ENCODE measurements at places on chromosomes 2 and 18. TPM values are rescaled to one million over a fixed set of nuclear protein-coding genes. Genes with fewer than 3 reads are reported as not detected.

The TAF4B gene
- total RNA-seq = 2.3 TPM

The ALK gene
- total RNA-seq = 0.09 TPM

The CYRIA gene
- total RNA-seq = 23.6 TPM

The NGEF gene
- 2.4 TPM for total RNA-seq

The RFX8 gene
- 0.88 TPM for total RNA-seq

GRCh38 chr2:219058541-219059374 lies 2.0 kb downstream of the IHH start:
- no peak for DNase-seq
- peaks cover 4% of the 10 kb centered on the region for H3K36me3 ChIP-seq
- H3K4me1 ChIP-seq = no peaks in the 10 kb centered on the region

- H3K4me3 ChIP-seq = no peak overlapping the region
- DNase-seq = no peak
These were observed 40.5 kb downstream of the ANO7 start for GRCh38 chr2:241228860-241229516.

- no peaks in the 10 kb centered on the region for H3K36me3 ChIP-seq
- H3K4me1 ChIP-seq = no peaks in the 10 kb centered on the region
- no peak overlapping the region for H3K4me3 ChIP-seq
These were observed 37.6 kb upstream of the SLC4A10 start for GRCh38 chr2:161586517-161587167.

GRCh38 chr2:134177351-134177931 lies 76.4 kb upstream of the MGAT5 start:
- DNase-seq = peak; percentile 32
- H3K36me3 ChIP-seq = no peaks in the 10 kb centered on the region
- peaks cover 10% of the 10 kb centered on the region for H3K4me1 ChIP-seq
- H3K27me3 ChIP-seq = no peaks in the 10 kb centered on the region
- H3K4me3 ChIP-seq = no peak overlapping the region

- no peaks in the 10 kb centered on the region for H3K27me3 ChIP-seq
- H3K36me3 ChIP-seq = no peaks in the 10 kb centered on the region
- no peak overlapping the region for H3K27ac ChIP-seq
- DNase-seq = no peak
- no peak overlapping the region for H3K4me3 ChIP-seq
- no peaks in the 10 kb centered on the region for H3K4me1 ChIP-seq
These were observed 34.6 kb upstream of the POTEC start for GRCh38 chr18:14577971-14578370.

GRCh38 chr18:76102626-76103025 lies 392.4 kb downstream of the ZNF516 start:
- H3K4me1 ChIP-seq = no peaks in the 10 kb centered on the region
- H3K27ac ChIP-seq = no peak overlapping the region
- no peak for DNase-seq
- no peaks in the 10 kb centered on the region for H3K36me3 ChIP-seq
- no peak overlapping the region for H3K4me3 ChIP-seq
- no peaks in the 10 kb centered on the region for H3K27me3 ChIP-seq

- H3K36me3 ChIP-seq = no peaks in the 10 kb centered on the region
- peaks cover 10% of the 10 kb centered on the region for H3K4me1 ChIP-seq
- H3K27me3 ChIP-seq = no peaks in the 10 kb centered on the region
- H3K27ac ChIP-seq = no peak overlapping the region
These were observed 12.2 kb upstream of the CD28 start for GRCh38 chr2:203694191-203694590.

DNA sequence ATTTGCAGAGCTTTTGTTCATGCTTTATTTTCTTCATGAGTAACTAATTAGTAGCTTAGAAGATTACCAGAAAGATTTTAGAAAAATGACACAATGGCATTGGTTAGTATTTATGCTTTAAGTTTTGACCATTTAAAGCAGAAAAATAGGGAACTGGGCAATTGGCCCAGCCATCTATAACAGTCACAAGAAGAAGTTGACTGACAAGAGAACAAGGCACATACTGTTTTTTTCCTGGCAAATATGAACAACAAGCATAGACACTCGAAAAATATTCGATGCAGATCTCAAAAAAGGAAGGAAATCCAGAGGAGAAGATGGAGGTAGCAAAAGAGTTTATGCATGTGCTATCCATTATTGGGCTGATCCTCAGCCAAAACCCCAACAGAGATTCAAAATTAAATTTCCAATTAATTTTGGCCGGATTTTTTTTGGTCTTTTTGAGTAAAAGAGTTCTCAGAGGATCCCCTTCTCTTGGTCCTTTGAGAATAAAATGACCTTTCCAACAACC lies 200.8 kb upstream of the SLC35G4 start:
- no peak overlapping the region for H3K4me3 ChIP-seq
- no peaks in the 10 kb centered on the region for H3K27me3 ChIP-seq
- no peaks in the 10 kb centered on the region for H3K36me3 ChIP-seq
- no peak for DNase-seq
- no peak overlapping the region for H3K27ac ChIP-seq

GRCh38 chr2:231732604-231733003 lies 24.3 kb downstream of the PTMA start:
- no peaks in the 10 kb centered on the region for H3K4me1 ChIP-seq
- H3K27me3 ChIP-seq = no peaks in the 10 kb centered on the region
- H3K27ac ChIP-seq = no peak overlapping the region

DNA sequence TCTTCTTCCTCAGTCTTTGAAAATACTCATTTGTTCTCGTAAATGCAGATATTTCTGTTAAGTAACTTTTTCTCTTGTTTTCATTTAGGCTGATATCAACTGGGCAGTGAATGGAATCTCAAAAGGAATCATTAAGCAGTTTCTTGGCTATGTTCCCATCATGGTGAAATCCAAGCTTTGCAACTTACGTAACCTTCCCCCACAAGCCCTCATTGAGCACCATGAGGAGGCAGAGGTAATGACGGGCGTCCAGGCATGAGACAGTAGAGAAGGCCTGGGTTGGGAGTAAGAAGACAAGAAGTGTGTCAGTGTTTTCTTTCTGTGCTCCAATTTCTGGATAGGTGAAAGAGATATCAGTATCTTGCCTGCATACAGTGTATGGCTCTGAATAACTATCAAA lies 5.1 kb downstream of the POLR1B start:
- no peaks in the 10 kb centered on the region for H3K27me3 ChIP-seq
- peaks cover 14% of the 10 kb centered on the region for H3K36me3 ChIP-seq
- H3K4me1 ChIP-seq = peaks cover 9% of the 10 kb centered on the region
- H3K27ac ChIP-seq = no peak overlapping the region
- no peak for DNase-seq

GRCh38 chr2:237735798-237736197 lies 62.8 kb upstream of the RBM44 start:
- peaks cover 39% of the 10 kb centered on the region for H3K4me1 ChIP-seq
- no peaks in the 10 kb centered on the region for H3K27me3 ChIP-seq
- peaks cover 7% of the 10 kb centered on the region for H3K36me3 ChIP-seq
- DNase-seq = no peak
- H3K27ac ChIP-seq = no peak overlapping the region
- H3K4me3 ChIP-seq = no peak overlapping the region

DNA sequence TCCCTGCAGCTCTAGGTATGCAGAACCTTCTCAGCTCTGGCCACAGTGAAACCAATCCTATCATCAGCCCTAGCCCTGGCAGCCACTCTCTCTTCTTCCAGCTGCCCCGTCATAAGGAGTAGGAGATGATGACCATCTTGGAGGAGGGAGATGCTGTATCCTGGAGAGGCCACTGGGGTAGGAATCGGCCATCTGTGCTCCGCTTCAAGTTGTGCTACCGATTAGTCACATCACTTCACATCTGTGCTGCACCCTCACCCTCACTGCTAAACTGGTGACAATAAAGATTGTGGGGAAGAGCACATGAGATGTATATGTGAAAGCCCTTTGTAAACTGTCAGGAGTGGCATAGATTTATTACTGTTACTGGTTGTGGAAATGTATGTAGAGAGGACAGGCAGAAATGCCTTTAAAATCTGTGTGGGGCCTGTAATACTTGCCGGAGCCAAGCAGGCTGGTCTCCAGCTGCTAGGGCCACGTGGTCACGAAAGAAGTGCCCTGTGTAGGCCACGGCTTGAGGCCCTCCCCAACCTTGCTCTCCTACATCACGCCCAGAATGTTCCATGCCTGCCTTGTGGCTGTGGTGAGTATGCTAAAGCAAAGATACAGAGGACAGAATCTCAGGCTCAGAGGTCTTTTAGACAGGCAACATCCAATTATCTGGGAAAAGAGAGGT lies 236.8 kb downstream of the CLIP4 start:
- no peak overlapping the region for H3K4me3 ChIP-seq
- H3K36me3 ChIP-seq = no peaks in the 10 kb centered on the region
- no peaks in the 10 kb centered on the region for H3K27me3 ChIP-seq
- no peak for DNase-seq
- no peaks in the 10 kb centered on the region for H3K4me1 ChIP-seq

- no peak for DNase-seq
- no peak overlapping the region for H3K27ac ChIP-seq
- H3K4me3 ChIP-seq = no peak overlapping the region
- H3K4me1 ChIP-seq = no peaks in the 10 kb centered on the region
- H3K36me3 ChIP-seq = no peaks in the 10 kb centered on the region
- no peaks in the 10 kb centered on the region for H3K27me3 ChIP-seq
These were observed 236.1 kb downstream of the VAPA start for GRCh38 chr18:10149768-10150556.

GRCh38 chr2:30410217-30410616 lies 36.8 kb upstream of the LCLAT1 start:
- H3K4me1 ChIP-seq = peaks cover 61% of the 10 kb centered on the region
- H3K27ac ChIP-seq = no peak overlapping the region
- no peaks in the 10 kb centered on the region for H3K27me3 ChIP-seq
- no peak for DNase-seq
- H3K36me3 ChIP-seq = no peaks in the 10 kb centered on the region

- no peaks in the 10 kb centered on the region for H3K36me3 ChIP-seq
- no peak overlapping the region for H3K27ac ChIP-seq
- no peaks in the 10 kb centered on the region for H3K27me3 ChIP-seq
These were observed 93.2 kb downstream of the CACNB4 start for GRCh38 chr2:152005607-152006006.

DNA sequence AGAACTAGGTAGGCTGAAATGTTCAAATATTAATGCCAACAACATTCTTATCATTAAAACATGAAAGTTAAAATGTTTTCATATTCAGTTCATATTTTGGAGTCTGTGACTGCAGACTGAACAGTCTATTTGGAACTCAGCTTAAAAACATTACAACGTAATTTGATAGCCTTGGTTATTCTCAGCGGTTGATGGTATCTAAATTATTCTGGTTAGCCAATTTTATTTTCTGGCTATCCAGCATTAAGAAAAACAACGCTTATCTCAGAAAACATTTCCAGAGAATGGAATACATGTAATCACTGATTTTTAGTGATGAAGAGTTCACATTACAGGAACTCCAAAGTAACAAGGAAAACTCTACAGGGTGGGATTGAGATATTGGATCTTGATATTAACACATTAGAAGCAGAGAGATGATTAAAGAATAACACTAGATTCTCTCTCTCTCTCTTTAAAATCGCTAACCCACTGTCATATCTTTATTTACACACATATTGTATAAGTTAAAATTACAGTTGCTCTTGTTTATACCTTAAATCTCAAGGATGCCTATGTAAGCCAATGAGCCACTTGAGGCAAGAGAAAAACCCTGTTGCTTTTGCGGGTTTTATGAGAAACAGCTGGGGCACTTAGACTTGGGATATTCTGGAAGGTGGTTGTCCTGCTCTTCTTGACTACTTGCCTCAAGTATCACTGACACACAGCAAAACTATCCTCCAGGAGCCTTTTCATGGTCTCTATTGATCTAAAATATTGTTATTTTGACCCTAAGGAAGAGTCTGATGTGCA lies 84.9 kb downstream of the ICOS start:
- no peak overlapping the region for H3K27ac ChIP-seq
- DNase-seq = peak; percentile 51
- H3K4me1 ChIP-seq = peaks cover 13% of the 10 kb centered on the region

DNA sequence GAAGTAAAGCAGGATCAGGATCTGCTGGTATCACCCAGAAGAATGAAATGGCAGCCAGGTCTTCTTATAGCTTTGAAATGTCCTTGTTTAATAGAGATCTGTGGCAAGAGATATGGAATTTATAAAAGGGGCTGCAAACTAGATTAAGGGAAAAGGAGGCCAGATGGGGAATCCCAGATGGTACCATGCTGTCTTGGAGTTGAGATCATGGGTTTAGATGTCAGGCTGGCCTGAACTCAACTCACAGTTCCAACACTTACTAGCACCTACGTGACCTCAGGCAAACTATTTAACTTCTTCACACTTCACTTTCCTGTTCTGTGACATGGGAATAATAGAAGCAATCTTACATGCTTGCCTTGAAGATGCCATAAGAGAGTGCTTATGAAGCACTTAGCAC lies 188.2 kb downstream of the ALK start:
- no peaks in the 10 kb centered on the region for H3K36me3 ChIP-seq
- no peak overlapping the region for H3K27ac ChIP-seq
- no peak overlapping the region for H3K4me3 ChIP-seq
- H3K4me1 ChIP-seq = no peaks in the 10 kb centered on the region
- no peaks in the 10 kb centered on the region for H3K27me3 ChIP-seq
- DNase-seq = no peak

GRCh38 chr2:238009563-238009962 lies 42.7 kb downstream of the UBE2F start:
- H3K27me3 ChIP-seq = no peaks in the 10 kb centered on the region
- H3K4me1 ChIP-seq = no peaks in the 10 kb centered on the region
- H3K4me3 ChIP-seq = no peak overlapping the region

DNA sequence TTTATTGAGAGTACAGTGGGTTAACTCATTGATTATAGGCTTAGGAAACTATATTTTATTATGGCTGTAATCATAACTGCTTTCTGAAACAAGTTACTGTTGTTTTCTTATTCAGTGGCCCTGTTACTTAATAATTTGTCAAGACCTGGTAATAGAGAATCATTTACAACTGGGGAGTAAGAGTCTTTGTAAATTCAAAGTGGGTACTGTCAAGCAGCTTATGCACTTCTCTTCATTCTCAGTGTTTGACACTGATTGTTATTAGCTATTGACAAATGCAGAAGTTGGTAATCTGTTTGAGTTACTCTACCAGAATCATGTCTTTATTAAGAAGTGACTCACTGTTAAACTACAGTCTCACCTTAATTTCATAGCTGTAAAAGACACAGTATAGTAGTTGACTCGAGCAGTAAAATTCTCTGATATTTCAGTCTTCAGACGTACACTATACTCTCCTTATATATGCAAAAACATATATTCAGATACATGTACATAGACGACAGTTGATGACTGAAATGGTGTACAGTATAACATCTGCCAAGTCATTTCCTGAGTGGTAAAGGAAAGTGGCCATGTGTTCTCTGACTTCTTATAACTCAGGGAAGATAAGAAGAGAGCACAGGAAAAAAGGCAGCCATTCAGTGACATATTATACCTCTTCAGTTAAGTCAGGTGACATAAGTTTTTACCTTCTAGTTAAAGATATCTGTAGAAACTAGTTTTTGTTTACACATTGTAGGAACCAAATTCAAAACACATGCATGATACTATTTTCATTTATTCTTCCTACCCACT lies 36.0 kb upstream of the TTC27 start:
- no peak overlapping the region for H3K27ac ChIP-seq
- H3K27me3 ChIP-seq = no peaks in the 10 kb centered on the region
- DNase-seq = peak; percentile 9
- H3K4me3 ChIP-seq = no peak overlapping the region
- no peaks in the 10 kb centered on the region for H3K36me3 ChIP-seq

All from lung (tissue), 17 donors.